Skin of body (tissue), 3 donors: ENCODE measurements at places on chromosomes 16 and 17. TPM values are rescaled to one million over a fixed set of nuclear protein-coding genes. Genes with fewer than 3 reads are reported as not detected.

- DNase-seq, result no peak
Observed at GRCh38 chr17:74432766-74433391, 991 bp downstream of the GPRC5C start.

Gene NOTUM
- total RNA-seq, result 1.7 TPM

- DNase-seq, result peak; percentile 46
Observed at GRCh38 chr17:17106756-17107155, 64.5 kb downstream of the MPRIP start.

Gene KRTAP3-2
- 2.3 TPM for total RNA-seq

Gene ABCC12
- total RNA-seq, result 0.10 TPM

DNA sequence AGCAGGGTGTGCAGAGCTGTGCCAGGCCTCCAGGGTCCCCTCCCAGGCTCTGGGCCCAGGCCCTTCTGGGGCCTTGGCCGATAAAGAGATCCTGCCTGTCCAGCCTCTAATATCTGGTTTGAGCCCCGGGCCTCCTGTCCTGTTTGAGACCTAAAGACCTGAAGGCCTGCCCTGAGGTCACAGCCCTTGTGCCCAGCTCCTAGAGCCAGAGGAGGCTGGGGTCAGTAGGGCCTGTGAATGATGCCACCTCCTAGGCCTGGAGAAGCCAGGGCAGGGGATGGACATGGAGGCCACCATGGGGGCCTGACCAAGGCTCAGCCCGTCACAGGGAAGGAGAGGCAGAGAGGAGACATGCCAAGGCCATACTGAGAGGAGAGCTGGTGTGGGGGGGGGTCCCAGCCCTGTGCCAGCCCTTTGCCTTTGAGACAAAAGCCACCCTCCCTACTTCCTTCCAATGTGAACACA lies 7.4 kb downstream of the KCNH6 start:
- DNase-seq, result no peak

DNA sequence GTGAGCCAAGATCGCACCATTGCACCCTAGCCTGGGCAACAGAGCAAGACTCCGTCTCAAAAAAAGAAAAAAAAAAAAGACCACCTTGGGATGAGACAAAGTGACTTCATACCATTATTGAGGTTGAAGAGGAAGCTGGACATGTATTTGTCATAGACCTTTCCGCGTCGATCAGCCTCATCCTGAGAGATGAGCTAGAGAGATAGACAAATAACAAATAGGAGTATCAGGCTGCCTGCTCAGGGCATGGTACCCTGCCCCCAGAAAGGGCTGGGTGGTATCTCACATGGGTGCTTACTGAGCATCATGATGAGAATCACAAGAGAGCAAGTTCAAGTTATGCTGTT lies 22.1 kb downstream of the CNTNAP1 start:
- no peak for DNase-seq

Gene MYH1
- 3.2 TPM for total RNA-seq

Gene MYH13
- under 0.01 TPM for total RNA-seq

DNA sequence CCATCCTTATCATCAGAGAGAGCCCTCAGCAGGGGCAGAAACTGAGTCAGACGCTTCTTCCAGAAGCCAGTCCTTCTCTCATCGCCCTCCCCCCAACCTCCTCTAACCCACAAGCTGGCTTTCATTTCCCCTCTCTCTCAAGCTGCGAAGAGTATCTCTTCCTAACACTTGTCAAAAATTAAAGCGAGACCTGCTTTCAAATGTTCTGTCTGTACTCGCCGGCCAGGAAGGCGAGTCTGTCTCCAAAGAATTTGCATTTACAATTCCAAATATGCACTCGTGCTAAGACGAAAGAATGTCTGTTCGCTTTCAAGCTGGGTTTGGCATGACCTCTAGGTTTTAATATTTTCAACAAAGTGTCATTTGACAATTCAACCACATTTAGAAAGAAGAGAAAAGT lies 140.4 kb downstream of the RGS9 start:
- no peak for DNase-seq

Gene PYY
- not detected for total RNA-seq

Gene ZNF319
- total RNA-seq, result 2.4 TPM

GRCh38 chr16:23876256-23876896 lies 40.6 kb downstream of the PRKCB start:
- no peak for DNase-seq

DNA sequence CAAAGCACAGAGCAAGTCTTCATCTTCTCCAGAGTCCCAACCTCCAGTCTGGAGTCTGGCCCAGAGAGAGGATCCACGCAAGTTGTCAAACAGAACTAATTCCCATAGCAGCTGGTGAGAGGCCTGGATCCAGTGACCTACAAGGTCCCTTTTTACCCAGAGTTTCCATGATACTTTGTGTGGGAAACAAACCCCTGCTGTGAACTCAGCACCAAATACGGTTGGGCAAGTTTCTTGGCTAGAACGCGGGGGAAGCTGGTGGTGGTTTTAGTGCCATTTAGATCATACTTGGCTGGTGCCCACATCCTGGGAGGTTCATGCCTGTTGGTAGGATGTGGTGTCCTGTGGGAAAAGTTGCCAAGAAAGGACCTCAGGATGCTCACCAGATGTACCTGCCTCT lies 18.1 kb downstream of the TMC7 start:
- DNase-seq, result no peak

- DNase-seq, result no peak
Observed at GRCh38 chr17:63786971-63787711, 13.2 kb downstream of the DDX42 start.

Gene ORMDL3
- 62.8 TPM for total RNA-seq

DNA sequence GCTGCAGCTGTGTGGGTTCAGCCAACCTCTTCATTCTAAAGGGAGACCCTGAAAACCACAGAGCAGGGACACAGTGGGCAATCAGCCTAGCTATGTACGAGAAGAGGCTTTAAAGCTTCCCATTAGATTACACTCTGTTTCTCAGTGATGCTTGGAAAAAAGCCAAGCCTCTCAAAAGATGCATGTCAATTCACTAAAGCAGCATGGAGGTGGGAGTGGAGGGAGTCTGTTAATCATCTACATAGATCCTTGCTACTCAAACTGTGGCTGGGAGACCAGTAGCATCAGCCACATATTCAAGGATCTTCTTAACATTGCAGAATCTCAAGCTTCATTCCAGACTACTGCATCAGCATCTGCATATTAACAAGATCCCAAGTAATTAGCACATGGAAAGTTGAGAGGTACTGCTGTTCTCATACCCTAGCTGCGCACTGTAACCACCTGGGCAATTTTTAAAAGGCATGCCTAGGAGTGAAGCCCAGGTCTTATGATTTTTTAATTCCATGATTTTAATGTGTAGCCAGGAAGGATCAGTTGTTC lies 305.9 kb downstream of the PMP22 start:
- no peak for DNase-seq

DNA sequence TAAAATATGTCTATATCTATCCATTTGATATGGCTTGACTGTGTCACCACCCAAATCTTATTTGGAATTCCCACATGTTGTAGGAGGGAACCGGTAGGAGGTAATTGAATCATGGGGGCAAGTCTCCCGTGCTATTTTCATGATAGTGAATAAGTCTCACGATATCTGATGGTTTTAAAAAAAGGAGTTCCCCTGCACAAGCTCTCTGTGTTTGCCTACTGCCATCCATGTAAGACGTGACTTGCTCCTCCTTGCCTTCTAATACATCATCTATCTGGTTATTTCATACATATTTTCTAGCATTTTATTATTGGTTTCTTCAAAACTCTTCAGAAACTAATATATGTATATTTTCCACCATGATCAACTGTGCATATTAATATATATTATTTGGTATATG lies 57.3 kb upstream of the AMZ2 start:
- DNase-seq, result no peak

- DNase-seq, result no peak
Observed at GRCh38 chr17:20242271-20242670, 225.1 kb downstream of the LGALS9B start.

Gene SIRT7
- total RNA-seq, result 12.6 TPM

Gene CIBAR2
- total RNA-seq, result not detected

GRCh38 chr16:52781005-52781630 lies 234.2 kb upstream of the TOX3 start:
- no peak for DNase-seq

Gene SYNGR3
- 0.69 TPM for total RNA-seq

Gene SYT17
- total RNA-seq, result 3.1 TPM

Gene SDR42E2
- not detected for total RNA-seq

DNA sequence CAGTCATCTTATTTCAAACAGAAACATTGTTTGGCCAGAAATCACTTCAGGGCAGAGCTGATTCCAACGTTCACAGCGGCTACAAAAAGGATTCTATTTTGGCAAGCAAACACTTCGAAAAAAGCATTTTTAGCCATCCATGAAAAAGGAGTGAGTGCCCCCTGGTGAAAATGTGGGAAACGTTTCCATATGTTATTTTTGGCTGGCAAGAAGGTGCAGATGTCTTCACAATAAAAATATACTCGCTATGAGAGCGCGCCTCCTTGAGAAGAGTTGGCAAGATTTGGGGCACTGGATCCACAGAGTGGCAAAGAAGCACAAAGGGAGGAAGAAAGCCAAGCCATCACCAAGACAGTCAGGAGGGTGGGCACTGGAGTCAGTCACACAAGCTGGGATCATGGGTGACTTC lies 191.1 kb downstream of the CHD9NB start:
- no peak for DNase-seq

Gene LYRM1
- 25.4 TPM for total RNA-seq

DNA sequence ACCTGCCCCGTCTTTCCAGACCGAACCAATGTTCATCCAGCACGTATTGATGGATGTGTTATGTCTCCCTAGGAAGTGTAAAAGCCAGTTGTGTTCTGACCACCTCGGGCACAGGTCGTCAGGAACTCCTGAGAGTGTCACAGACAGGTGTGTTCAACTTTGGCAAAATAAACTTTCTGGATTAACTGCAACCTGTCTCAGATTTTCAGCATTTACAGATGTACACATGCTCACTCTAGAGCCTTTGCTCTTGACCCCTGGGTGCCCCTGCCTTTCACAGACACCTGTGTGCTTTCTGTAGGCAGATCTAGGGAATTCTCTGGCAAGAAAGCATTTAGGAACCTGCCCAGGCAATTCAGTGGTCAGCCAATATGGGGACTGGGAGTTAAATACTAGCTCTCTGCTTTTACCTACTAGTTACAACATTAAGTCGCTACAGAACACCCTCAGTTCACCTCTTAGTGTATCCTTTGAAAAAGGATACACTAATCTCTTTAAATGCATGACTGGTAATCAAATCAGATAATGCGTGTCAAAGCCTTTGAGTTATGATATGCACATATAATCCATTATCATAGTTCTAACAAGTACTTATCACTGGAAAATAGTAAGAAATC lies 188.9 kb downstream of the CPPED1 start:
- DNase-seq, result no peak

GRCh38 chr16:58853854-58854791 lies 120.0 kb upstream of the GOT2 start:
- no peak for DNase-seq

Gene RMI2
- total RNA-seq, result 8.7 TPM

Gene MAPT
- total RNA-seq, result 4.8 TPM
